ENCODE measurements at places on chromosomes 16 and 17. TPM values are rescaled to one million over a fixed set of nuclear protein-coding genes. Genes with fewer than 3 reads are reported as not detected.
A peak's percentile ranks its signal among the peaks of the same experiment; 100 is the strongest.

DNA sequence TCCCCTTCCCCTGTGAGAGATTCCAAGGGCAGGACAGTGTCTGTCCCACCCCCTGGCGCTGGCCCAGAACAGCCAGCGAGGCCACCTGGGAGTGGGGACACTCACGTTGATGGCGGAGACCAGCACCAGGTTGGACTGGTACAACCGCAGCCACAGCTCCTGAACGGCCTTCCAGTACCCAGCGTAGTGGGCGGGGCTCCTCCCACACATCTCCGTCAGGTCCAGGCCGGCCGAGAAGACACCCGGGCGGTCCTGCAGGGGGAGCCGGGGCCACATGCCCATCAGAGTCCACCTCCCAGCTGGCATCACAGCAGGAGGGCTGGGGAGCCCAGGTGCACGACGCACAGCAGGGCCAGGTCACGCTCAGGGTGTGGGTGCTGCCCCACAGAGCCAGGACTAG, 7.1 kb downstream of the ECI1 start:
- no peak overlapping the region for H3K27ac ChIP-seq
- H3K27me3 ChIP-seq = no peaks in the 10 kb centered on the region
- no peaks in the 10 kb centered on the region for H3K4me1 ChIP-seq
- H3K36me3 ChIP-seq = peaks cover 5% of the 10 kb centered on the region
- H3K4me3 ChIP-seq = no peak overlapping the region

DNA sequence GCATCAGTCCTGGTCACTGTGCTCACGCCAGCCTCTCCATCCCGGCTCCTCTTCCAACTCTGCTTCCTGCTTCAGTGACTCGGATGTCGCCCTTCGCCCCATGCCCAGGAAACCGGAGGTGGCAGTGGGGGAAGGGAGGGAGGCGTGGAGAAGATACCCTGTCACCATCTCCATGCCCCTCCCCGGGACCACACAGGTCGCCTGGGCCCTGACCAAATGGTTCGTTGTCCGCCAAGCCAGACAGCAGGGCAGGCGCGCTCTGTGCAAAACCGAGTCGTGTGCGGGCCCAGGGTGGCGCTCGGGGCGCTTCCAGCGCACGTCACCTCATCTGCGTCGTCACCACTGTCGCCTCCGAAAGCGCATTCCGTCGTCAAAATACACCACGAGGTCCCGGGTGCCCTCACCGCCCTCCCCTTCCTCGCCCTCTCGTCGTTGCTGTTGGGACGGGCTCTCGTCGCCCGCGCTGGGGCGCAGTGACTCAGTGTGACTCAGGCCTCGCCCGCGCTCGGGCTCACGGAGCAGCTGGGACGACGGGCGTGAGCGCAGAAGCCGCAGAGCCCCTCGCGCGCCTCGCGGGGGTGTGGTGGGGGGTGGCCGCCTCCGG, 39.2 kb downstream of the ZNF778 start:
- peaks cover 42% of the 10 kb centered on the region for H3K27me3 ChIP-seq
- H3K27ac ChIP-seq = peak overlapping the region; percentile 36
- peaks cover 2% of the 10 kb centered on the region for H3K36me3 ChIP-seq
- peak overlapping the region; percentile 57 for H3K4me3 ChIP-seq
- H3K4me1 ChIP-seq = peaks cover 20% of the 10 kb centered on the region

DNA sequence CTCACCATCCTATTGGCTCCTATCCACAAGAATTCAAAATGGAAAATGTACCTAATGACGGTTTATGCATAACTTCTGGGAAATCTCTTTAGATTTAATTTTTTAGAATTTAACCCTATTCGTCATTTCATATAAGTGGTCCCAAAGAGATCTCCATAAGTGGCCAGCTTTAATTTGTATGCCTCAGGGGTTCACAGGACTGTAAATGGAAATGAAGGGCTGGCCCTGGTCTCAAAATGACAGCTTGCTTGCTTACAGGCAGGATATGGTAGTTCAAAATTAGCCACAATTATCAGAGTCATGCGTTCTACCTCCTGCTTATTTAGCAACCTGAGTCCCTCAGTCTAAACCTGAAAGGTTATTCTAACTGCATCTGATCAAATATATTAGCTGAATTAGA, 6.6 kb upstream of the NACA2 start:
- H3K27ac ChIP-seq = no peak overlapping the region
- H3K36me3 ChIP-seq = no peaks in the 10 kb centered on the region
- H3K27me3 ChIP-seq = peaks cover 28% of the 10 kb centered on the region
- H3K4me3 ChIP-seq = no peak overlapping the region
- no peaks in the 10 kb centered on the region for H3K4me1 ChIP-seq
- no peak for DNase-seq

DNA sequence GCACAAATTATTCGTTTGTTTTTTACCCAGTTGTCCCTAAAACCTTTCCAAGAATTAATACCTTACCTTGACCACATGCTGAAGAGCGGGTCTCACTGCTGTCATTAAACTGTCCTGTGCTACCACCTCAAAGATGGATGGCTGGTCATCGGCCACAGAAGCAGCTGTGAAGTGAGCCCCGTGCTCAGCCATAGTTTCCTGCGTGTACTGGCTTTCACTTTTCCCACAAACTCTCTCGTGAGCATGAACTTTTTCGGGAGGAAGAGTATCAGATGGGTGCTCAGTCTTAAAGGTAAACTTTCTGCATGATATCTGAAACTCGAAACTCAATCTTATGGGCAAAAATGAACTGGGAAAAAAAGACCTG, 558 bp downstream of the PEX12 start:
- DNase-seq = no peak
- peak overlapping the region; percentile 100 for H3K4me3 ChIP-seq
- peak overlapping the region; percentile 99 for H3K27ac ChIP-seq
- H3K36me3 ChIP-seq = peaks cover 4% of the 10 kb centered on the region

DNA sequence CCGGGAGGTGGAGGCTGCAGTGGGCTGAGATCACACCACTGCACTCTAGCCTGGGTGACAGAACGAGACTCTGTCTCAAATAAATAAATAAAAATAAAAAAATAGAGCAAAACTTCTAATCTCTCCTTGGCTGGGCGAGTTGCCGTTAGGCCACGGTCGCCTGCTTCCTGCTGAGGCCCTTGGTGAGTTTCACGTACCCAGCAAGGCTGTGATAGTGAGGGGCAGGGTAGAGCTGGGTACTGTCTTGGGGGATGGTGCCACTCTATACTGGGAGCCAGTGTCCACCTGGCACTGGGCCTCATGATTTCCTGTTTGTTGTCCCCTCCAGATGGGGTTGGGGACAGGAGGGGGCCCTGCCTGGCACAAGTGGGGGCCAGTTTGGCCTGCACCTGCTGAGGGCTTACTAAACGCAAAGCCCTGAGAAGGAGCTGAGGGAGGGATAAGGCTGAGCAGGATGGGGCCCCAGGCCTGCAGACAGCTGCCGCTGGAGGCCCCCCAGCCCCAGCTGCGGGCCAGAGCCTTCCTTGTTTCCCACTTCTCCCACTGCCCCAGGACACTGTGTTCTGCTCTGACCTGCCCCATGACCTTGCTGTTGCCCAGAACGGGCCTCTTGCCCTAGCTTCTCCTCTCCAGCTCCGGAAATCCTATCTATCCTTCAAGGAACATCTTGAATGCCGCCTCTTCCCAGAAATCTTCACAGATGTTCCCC, 25.4 kb downstream of the GJD3 start:
- no peak for DNase-seq
- H3K36me3 ChIP-seq = peaks cover 26% of the 10 kb centered on the region
- H3K4me3 ChIP-seq = no peak overlapping the region
- H3K4me1 ChIP-seq = peaks cover 67% of the 10 kb centered on the region
- H3K27ac ChIP-seq = peak overlapping the region; percentile 50

- no peaks in the 10 kb centered on the region for H3K27me3 ChIP-seq
- peak overlapping the region; percentile 45 for H3K4me3 ChIP-seq
- peaks cover 85% of the 10 kb centered on the region for H3K4me1 ChIP-seq
- DNase-seq = no peak
- H3K27ac ChIP-seq = peak overlapping the region; percentile 96
Observed at GRCh38 chr17:2062571-2063183, 7.8 kb downstream of the HIC1 start.

- no peak overlapping the region for H3K4me3 ChIP-seq
- no peak overlapping the region for H3K27ac ChIP-seq
- H3K4me1 ChIP-seq = no peaks in the 10 kb centered on the region
- DNase-seq = peak; percentile 42
Observed at GRCh38 chr16:9258423-9259051, 167.1 kb downstream of the HAPSTR1 start.

GRCh38 chr16:11033629-11034420, 89.5 kb downstream of the CLEC16A start:
- no peak overlapping the region for H3K4me3 ChIP-seq
- no peaks in the 10 kb centered on the region for H3K27me3 ChIP-seq
- no peak for DNase-seq
- H3K4me1 ChIP-seq = peaks cover 34% of the 10 kb centered on the region

DNA sequence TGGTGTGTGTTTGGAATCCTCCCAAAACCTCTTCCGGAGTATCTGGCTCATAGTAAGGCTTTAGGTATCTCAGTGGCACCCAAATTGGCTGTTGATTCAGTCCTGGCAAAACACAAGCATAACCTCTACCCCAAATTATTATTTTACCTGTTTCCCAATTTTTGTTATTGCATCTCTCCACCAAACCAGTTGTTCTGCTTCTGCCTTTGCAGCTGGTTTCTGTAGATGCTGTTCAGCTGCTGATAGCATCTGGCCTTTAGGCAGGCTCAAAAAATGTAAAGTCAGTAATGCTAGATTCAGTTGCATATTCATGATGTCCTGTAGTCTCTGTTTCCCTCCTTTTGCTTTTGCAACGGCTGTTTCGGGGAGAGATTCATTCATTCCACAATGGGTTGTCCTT, 33.8 kb downstream of the ATF7IP2 start:
- H3K36me3 ChIP-seq = peaks cover 50% of the 10 kb centered on the region
- H3K27me3 ChIP-seq = no peaks in the 10 kb centered on the region

- peak overlapping the region; percentile 28 for H3K27ac ChIP-seq
- DNase-seq = no peak
- H3K27me3 ChIP-seq = no peaks in the 10 kb centered on the region
- no peaks in the 10 kb centered on the region for H3K36me3 ChIP-seq
- H3K4me1 ChIP-seq = peaks cover 64% of the 10 kb centered on the region
Observed at GRCh38 chr17:83203073-83203471, 123.7 kb downstream of the METRNL start.

- no peaks in the 10 kb centered on the region for H3K27me3 ChIP-seq
- no peaks in the 10 kb centered on the region for H3K36me3 ChIP-seq
- no peak for DNase-seq
- no peak overlapping the region for H3K4me3 ChIP-seq
- H3K4me1 ChIP-seq = no peaks in the 10 kb centered on the region
Observed at GRCh38 chr16:89633064-89633631, 19.7 kb downstream of the DPEP1 start.

- peak overlapping the region; percentile 84 for H3K27ac ChIP-seq
- no peak overlapping the region for H3K4me3 ChIP-seq
- DNase-seq = no peak
Observed at GRCh38 chr17:82305727-82306300, 11.6 kb downstream of the CD7 start.

DNA sequence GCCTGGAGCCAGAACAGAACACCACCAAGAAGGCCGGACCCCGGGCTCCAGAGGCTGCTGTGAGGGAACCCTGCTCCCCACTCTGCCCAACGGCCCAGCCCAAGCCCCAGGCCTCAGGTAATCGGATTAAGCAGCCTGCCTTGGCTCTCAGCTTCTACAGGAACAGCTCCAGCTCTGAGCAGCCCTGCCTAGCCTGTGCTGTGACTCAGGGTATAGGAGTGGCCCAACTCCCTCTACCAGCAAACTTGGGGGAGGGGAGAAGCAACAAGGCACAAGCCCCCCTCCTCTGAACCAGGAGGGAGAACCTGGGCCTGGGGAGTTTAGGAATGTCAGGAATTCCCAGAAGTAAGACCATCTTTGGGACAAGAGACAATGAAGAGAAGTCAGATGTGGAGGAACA, 849 bp upstream of the SOX15 start:
- H3K27me3 ChIP-seq = no peaks in the 10 kb centered on the region
- no peak overlapping the region for H3K4me3 ChIP-seq
- H3K4me1 ChIP-seq = peaks cover 6% of the 10 kb centered on the region
- peak overlapping the region; percentile 56 for H3K27ac ChIP-seq
- peaks cover 41% of the 10 kb centered on the region for H3K36me3 ChIP-seq

- no peaks in the 10 kb centered on the region for H3K36me3 ChIP-seq
- no peak for DNase-seq
- H3K4me1 ChIP-seq = peaks cover 17% of the 10 kb centered on the region
- H3K27ac ChIP-seq = no peak overlapping the region
- H3K4me3 ChIP-seq = no peak overlapping the region
Observed at GRCh38 chr17:18179196-18179595, 4.4 kb upstream of the ALKBH5 start.

DNA sequence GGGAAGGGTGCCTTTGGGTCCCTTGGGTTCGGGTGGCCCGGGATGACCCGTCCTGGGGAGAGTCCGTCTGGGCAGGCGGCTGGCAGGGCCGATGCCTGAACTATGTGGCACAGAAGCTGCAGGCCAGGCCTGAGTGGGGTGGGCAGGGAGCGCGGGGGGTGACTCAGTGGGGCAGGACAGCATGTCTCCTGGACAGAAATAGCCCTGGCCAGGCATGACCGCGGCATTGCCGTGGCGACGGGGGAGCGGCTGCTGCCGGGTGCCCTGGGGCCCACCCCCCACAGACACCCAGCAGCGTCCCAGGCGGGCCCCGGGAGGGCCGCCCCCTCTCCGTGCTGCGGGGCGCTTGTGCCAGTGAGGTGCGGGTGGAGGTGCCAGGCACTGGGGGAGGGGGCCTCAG, 1.8 kb upstream of the C1QTNF8 start:
- no peak overlapping the region for H3K4me3 ChIP-seq
- no peaks in the 10 kb centered on the region for H3K4me1 ChIP-seq
- no peaks in the 10 kb centered on the region for H3K27me3 ChIP-seq
- DNase-seq = no peak

DNA sequence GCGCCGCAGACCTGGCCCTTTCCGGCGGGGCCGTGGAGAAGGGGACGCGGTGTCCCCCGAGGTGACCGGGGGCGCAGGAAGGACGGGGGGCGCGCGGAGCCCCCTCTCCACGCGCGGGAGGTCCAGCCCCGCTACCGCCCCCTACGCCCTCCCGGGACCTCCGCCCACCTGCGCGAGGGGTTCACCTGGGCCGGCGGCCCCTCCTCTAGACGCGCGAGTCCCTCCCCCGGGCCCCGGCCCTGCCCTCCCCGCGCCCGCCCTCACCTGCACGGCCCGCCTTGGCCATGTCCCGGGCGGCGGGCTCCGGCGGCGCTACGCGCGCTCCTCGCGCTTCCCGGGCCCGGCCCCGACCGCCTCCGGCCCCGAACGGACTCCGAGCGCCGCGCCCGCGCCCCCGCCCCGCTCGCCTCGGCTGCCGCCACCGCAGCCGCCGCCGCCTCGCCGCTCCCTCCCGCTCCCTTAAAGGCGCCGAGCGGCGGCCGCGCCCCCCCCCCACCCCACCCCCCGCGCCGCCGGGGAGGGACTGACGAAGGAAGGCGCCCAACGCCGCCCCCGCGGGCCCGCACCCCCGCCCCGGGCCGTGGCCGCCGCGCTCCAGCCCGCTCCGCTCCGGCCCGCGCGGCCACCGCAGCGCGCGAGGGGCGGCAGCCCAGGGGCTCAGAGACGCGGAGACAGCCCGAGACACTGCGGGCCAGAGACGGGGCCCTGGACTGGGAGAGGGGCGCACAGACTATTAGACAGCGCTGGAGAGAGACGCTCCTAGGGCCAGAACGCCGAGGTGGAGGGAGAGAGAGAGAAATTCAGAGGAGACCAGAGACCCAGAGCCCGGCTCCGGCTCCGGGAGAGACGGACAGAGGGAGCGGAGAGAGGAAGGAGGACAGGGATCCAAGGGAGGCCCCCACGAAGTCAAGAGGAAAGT, at the start of gene PITPNM3:
TSS of gene PITPNM3 (minus strand) at position 435 of the 919 bp plus-strand sequence. CDS start at position 286, 149 bp downstream.
- no peak within 1 kb of the TSS for H3K4me3 ChIP-seq
- H3K36me3 ChIP-seq = no peaks in the 10 kb centered on the region
- peaks cover 55% of the 10 kb centered on the region for H3K27me3 ChIP-seq
- DNase-seq = no peak

The CYTH1 gene
- total RNA-seq = 156 TPM

The CCDC78 gene
- 2.9 TPM for total RNA-seq

The NAT9 gene
- 34.5 TPM for total RNA-seq

The HS3ST3B1 gene
- 24.9 TPM for total RNA-seq

The CIITA gene
- 103 TPM for total RNA-seq

The SAMD14 gene
- total RNA-seq = 1.1 TPM

The KCNJ2 gene
- total RNA-seq = not detected

The ABCA10 gene
- 0.33 TPM for total RNA-seq

Data from activated CD8-positive, alpha-beta memory T cell treated with anti-CD3 and anti-CD28 coated beads, Interleukin-2, amount 10 ng/mL, durations not matched to agents 7 days and 5 days (primary cell).